Stimulated activated CD4-positive, alpha-beta T cell treated with anti-CD3 and anti-CD28 coated beads, TNF-alpha, amount 100 ng/mL, for 48 hours (primary cell): ENCODE measurements at places on chromosomes 6 and 20.

DNA sequence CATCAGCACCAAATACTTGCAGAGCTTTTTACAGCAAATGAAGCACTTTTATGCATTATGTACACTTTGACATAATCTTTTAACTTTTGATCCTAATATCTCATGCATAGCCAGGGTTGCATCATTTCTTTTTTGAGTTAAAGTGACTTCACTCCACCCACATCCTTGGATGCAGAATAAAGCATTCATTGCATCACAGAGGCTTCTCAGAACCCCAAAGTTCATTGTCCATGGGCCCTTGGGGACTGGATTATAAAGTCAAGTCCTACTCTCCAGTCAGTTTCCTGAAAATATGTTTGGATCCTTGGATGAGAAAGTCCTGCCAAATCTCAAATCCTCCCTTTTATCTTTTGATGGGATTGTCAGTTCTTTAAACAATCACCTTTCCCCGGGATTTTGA is 10.6 kb upstream of the EFHC1 start:
- DNase-seq = no peak

GRCh38 chr20:29497261-29497671 is 1760.2 kb upstream of the DEFB115 start:
- DNase-seq = no peak

DNA sequence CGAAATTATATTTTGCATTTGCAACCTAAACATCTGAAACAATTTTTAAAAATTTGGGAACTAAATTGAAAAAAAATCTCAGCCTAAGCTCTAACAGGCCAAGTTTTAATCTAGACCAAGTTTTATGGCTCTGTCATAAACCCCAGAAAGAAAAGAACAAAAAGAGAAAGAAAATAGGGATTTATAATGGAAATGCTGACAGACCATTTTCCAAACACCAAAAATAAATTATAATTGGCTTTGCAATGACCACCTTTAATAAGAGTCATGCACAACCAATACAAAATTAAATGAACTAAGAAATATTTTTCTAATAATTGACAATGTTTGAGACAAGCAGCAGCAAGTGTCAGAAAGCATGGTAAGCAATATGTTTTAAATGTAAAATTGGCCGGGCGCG is 72.6 kb downstream of the WDR27 start:
- DNase-seq = no peak

DNA sequence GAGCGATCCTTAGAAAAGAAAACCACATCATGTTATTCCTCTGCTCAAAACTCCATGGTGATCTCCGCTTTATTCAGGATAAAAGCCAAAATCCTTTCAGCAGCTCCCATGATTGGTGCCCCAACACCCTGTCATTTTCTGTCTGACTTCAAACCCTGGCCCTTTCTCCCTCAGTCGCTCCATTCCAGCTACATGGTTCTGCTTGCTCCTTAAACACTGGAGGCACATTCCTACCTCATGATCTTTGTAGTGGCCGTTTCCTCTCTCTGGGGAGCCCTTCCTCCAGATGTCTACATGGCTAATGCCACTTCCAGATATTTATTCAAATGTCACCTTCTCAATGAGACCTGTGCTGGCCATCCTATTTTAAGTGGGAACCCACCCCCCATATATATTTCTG is 100.8 kb downstream of the CAP2 start:
- no peak for DNase-seq

GRCh38 chr6:65633501-65633900 is 73.5 kb downstream of the EYS start:
- DNase-seq = no peak

DNA sequence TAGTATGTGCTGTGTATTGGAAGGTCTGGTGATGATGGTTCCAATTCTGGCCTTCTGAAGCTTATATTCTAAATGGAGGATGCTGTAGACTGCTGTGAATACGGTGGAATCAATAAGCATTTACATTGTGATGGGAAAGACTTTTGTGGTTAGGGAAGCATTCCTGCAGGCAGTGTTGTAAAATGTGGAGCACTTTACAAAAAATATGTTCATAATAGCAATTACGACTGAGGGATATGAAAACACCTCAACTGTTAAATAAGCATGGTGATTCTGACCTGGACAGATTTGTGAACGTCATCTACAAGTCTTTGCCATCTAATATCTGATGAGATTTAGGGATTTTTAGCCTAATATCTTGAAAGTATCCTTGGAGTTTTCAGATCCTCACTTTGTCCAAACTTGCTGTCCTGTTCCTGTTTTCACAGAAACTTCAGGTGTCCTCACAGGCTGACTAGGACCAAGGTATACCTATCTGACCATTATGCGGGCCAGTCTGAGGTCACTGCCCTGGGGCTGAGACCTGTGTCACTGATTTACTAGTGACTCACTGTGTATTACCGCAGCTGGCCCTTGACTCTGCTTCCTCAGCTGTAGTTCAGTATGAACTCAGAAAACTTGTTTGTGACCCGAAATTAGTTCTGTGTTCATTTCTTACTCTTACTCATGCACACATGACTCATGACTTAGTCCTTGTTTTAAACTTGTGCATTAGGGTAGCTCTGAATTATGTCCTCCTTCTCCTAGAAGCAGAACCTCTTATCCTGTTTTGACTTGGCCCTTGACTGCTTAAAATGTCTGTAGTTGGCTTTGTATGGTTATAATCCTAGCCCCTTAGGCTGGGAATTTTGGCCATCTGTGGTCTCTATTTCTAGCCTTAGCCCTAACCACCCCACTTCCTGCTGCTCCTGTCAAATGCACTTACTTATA is 343.0 kb downstream of the CDKAL1 start:
- peak; percentile 6 for DNase-seq
